ENCODE measurements at places on chromosomes 5 and 9.

DNA sequence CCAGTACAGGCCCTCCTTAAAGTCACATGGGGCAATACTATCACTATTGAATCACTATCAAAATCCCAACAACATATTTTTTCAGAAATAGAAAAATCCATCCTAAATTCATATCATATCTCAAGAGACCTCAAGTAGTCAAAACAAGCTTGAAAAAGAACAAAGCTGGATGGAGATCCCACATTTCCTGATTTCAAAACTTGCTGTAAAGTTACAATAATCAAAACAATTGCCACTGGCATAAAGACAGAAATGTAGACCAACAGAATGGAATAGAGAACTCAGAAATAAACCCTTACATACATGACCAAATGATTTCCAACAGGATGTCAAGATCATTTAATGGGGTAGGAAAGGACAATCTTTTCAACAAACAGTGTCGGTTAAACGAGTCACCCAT, 41.3 kb upstream of the CDKN2AIPNL start:
- DNase-seq, result no peak

GRCh38 chr9:73011181-73011750, 58.4 kb upstream of the ALDH1A1 start:
- DNase-seq, result no peak

- DNase-seq, result no peak
These were observed 42.9 kb downstream of the LAMC3 start for GRCh38 chr9:131051592-131052517.

GRCh38 chr9:124834591-124834990, 18.7 kb upstream of the WDR38 start:
- DNase-seq, result no peak
